ENCODE measurements at places on chromosomes 4 and X.

DNA sequence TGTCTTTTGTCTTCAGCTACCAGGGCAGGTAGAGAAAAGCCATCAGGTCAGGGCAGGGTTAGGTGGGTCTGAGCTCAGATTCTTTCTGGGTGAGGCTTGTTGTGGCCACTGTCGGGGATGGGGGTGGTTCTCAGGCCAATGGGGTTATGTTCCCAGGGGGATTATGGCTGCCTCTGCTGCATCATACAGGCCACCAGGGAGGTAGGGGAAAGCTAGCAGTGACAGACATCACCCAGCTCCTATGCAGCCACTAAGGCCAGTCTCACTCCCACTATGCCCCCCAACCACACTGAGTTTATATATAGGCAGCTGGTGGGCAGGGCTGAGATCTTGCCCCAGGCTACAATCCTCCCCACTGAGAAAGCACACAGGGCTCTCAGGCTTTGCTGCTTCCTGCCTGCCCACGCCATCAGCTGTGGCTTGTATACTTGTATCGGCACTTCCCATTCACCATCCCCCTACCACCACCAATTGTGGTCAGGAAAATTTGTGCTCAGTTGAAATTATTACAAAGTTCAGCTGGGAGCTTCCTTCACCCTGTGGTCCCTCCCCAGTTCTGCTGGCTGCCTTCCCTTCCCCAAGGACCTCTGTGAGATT, 72.6 kb upstream of the PTPN13 start:
- DNase-seq = peak; percentile 63

DNA sequence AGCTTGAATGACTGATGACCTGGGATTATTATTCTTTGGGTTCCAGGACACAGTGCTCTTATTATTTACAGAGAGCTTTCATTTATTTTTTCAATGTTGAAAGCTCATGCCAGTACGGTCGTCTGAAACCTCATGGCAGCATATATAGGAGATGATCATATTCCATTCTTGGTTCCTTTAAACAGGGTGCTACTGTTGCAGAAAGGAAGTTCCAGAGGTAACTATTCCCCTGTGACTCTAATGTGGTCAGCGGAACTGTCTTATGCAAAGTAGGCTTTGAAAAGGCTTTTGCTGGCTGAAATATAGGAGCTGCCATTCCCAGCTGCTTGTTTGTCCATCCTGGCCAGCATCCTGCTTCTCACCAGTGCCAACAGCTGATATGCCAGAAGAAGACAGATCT, 208.3 kb upstream of the LEF1 start:
- DNase-seq = no peak

DNA sequence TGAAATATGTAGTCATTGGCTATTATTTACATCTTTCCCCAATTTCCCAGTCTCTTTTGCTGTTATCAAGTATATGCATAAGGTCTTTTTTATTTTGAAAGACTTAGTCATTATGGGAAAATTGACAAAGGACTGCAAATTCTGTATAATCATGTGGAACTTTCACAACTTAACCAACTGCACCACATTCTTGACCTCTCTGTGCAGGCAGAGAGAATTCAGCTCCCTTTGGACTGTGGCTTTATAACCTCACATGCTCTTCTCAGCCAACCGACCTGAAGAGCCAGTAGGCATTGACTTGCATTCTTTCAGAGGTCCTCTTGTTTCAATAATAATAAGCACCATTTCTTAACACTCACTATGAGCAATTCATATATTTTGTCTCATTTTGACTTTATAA, 66.9 kb downstream of the ANXA3 start:
- DNase-seq = no peak

DNA sequence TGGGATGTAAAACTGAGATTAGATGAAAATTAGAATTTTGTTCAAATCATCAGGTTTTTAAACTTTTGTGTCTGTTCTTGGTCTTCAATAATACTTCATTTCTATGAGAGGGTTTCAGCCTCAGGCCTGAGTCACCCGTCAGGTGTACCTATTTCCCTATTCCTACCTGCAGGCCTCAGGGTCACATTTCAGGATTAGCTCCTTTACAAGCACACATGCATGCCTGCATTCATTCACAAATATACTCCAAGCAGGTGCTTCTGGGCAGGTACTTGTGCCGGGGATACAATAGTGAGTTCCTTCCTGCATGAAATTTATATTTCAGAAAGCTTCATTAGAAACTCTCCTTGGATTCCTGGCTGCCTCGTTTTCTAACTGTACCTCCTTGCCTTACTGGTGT, 114.9 kb downstream of the SHISA3 start:
- no peak for DNase-seq

DNA sequence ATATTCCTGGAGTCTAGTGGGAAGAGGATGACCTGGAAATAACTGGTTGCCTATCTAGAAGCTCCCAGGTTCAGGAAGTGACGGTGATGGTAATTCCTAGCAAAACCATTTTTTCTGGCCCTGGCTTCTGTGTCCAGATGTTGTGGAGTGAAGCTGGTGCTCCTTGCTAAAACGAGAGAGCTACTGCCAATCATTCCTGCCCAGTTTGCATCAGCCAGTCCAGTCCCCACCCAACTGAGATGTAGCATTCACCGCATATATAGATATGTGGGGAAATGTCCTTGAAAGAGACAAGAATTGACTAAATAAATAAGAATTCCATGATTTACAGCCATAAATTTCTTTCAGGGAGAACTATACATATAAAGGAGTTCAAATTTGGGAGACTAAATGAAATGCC, 6.3 kb downstream of the HPGDS start:
- DNase-seq = no peak

DNA sequence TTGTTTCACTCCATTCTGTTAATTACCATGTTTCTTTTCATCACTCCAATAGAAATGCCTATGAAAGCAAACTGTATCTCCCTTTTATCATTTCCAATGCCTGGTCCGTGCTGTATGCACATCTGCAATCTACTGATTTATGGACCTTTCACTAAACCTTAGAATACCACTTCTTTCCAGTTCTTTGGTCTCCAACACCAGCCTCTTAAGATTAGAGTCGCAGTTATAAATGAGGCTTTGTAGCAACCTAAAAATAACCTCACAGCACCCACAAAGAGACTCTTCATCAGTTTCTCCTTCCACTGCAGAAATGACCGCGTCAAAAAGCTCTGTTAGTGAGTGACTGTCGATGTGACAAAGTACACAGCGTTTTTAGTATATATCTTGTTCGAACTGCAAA, 282.6 kb downstream of the ADGRA3 start:
- DNase-seq = no peak

GRCh38 chrX:13650318-13650717, 2.6 kb upstream of the TCEANC start:
- DNase-seq = no peak

Data from suppressor macrophage treated with lipopolysaccharide for 1 hour (primary cell).